Breast epithelium (tissue), 4 donors: ENCODE measurements at places on chromosomes 4 and X. TPM values are rescaled to one million over a fixed set of nuclear protein-coding genes. Genes with fewer than 3 reads are reported as not detected.

- no peak for DNase-seq
These were observed 33.9 kb upstream of the BMP2K start for GRCh38 chr4:78742300-78742699.

DNA sequence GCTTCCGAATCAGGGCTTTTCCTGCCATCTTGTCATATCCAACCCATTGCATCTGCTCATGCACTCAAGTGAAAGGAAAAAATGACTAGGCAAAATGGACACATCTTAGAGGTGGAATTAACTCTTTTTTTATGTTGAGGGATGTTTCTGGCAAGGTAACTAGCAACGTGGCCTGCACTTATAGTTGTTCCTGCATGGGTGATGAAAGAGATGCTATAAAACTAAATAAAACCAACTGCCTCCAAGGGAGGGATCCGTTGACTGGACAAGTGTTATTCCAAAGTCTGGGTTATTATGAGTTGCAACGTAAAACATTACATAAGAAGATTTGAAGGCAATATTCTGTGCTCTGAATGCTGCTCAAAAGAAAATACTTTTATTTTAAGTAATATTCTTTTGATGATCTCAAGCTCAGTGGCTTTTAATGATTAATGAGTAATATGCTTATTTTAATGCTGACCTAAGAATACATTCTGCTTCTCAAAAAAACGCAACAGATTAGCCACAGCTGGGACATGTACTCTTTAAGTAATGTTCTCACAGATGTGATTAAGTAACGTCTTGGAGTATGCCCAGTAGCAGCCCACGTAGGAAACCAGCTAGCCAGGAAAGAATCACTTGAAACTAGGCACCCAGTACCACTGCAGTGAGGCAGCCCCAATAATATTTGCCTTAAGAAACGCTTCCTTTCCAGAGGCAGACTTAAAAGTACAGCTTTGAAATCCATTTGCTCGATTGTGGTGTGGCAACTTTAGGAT is 27.4 kb downstream of the KLF3 start:
- no peak for DNase-seq

DNA sequence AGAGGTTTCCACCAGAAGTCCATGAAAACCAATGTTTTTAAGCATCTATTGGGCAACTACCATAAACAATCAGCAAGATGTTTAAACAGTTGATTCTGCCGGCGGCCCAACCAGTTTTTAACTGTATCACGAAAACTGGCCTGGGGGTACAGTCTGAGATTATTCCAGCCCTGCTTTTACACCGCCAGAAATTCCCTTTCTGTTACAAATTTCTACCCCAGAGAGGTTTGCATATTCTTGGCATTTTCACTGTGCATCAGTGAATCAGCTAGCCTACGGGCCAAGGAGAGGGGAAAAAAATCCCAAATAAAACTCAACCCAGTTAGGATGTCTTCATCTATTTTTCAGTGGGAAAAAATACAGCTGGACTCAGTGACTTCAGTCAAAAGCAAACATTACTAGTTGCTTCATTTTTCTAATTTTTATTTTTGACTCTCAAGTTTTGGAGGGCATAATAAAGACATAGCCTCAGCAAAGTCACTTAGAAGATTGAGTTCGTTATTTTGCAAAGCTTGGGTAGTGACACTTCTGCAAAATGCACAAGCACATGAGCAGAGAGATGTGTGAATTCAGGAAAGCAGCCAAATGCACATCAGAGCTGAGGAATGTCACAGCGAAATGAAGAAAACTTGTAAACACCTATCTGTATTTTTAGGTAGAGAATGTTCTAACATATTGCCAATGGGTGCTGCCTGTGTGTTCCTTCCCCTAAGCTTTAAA is 167.8 kb upstream of the GK2 start:
- no peak for DNase-seq

GRCh38 chr4:25638806-25639205 is 16.8 kb upstream of the SLC34A2 start:
- DNase-seq: no peak

DNA sequence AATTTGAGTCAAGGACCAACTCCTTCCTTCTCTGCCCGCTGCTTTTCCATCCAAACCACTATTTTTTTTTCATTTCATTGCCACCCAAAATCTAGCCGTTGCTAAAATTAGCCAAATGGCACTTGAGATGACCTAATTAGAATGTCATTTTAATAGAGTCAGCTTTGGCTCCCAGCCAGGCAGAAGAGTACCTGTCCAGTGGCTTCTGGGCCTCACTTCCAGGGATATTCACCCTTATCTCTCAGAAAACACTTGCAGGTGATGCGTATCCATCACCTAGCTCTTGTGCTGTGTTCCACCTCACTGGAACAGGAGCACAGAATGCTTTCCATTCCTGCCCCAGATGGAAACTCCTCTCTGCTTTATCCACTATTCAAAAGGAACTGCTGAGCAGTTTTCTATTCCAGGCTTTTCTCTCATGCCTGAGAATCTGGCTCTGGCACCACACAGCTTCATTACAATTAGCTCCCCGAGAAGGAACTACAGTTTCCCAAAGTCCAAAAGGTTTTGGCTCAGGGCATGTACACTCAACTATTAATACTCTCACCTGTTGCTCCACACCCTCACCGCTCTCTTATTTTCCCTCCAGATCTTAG is 18.5 kb downstream of the MAGEA9B start:
- DNase-seq: no peak

DNA sequence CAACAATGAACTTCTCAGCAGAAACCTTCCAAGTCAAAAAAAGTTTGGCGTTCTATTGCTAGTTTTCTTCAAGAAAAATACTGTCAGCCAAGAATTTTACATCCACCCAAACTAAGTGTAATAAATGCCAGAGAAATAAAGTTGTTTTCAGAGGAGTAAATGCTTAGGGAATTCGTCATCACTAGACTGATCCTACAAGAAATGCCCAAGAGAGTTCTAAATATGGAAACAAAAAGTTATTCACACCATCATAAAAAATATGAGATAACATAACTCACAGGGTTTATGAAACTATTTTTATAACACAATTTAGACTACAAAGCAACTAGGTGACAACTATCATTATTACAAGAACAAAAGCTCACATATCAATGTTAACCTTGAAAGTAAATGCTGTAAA is 259.5 kb upstream of the GABRA2 start:
- no peak for DNase-seq

- DNase-seq: no peak
These were observed 67.0 kb upstream of the HMX1 start for GRCh38 chr4:8938623-8939022.

GRCh38 chrX:79325263-79325958 is 41.7 kb downstream of the ITM2A start:
- no peak for DNase-seq

GRCh38 chr4:165839615-165840333 is 33.3 kb upstream of the TLL1 start:
- DNase-seq: no peak

GRCh38 chr4:76301068-76301774 is 5.3 kb upstream of the STBD1 start:
- DNase-seq: no peak

The CXXC4 gene
- total RNA-seq: 0.32 TPM

The PRRG3 gene
- total RNA-seq: 2.3 TPM

The FATE1 gene
- total RNA-seq: not detected
